AG08395 (cell line): ENCODE measurements at places on chromosomes 4 and X.

- DNase-seq, result no peak
These were observed 98.0 kb upstream of the NDP start for GRCh38 chrX:44071070-44071645.

DNA sequence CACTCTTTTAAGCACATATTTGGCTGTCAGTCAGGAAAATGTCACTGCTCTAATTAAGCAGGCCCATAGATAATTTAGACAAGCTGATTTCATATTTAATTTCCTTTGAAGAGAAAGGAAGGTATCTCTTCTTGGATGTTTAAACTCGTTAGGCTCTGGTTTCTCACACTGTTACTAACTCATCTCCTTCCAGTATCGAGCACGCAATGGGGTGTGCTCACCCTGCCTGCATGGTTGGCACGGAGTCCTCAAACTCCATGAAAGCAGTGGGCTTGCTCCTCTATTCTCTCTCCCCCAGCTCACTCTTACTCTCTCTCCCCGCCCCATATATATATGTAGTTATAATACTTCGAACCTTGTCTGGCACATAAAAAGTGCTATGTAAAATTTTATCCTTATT lies 76.9 kb downstream of the EGF start:
- no peak for DNase-seq

DNA sequence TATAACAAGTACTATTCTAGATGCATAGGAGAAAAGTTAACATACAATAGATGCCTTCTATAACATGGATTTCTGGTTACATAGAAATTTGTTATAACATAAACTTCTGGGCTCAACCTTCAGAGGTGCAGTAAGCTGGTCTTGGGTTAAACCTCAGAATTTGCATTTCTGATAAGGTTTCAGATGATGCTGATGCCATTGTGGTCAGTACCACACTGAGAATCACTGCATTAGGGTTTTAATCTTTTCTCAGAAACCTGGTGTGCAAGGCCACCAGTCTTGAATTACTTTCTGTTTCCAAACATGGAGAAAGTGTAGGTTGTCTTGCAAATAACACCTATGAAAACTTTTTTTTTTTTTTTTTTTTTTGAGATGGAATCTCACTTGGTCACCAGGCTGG lies 146.2 kb downstream of the SPOCK3 start:
- DNase-seq, result no peak

DNA sequence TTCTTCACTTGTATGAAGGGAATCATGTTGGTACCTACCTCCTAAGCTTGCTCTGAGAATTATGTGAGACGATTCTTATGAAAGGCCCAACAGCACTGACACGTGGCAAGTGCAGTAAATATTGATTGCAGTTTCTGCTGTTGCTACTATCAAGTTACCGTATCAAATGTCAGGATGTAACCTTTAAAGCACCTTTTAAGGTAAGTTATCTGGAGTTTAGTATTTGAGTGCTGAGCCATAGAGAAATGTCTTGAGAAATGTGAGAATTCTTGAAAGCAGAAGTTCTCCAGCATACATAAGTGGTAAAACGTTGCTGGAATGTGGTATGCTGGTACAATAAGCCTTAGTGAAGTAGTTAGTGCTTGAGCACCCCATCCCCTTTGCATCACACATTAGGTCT lies 90.4 kb downstream of the PHOX2B start:
- no peak for DNase-seq

- no peak for DNase-seq
These were observed 21.6 kb downstream of the CLNK start for GRCh38 chr4:10662937-10663336.

GRCh38 chrX:154010330-154011087 lies 9.2 kb downstream of the IRAK1 start:
- no peak for DNase-seq

DNA sequence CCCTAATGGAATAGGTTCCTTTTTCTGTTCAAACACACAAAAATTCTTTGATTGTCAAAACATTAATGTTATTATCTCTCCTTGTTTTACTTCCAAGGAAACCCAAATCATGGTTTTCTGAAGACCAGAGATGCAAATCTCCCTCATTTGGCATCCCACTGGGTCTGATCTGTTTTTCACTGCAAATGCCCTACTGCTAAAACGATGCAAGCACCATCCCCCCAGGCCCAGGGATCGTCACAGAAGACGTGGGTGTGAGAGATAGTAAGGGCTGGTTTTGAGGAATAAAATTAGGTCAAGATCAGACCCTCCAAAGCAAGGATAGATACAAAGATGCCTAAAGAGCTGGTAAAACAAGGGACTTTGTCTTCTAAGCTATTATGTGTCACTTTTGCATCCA lies 33.6 kb downstream of the GSPT2 start:
- no peak for DNase-seq

GRCh38 chr4:98546910-98547594 lies 111.4 kb downstream of the TSPAN5 start:
- peak; percentile 80 for DNase-seq

DNA sequence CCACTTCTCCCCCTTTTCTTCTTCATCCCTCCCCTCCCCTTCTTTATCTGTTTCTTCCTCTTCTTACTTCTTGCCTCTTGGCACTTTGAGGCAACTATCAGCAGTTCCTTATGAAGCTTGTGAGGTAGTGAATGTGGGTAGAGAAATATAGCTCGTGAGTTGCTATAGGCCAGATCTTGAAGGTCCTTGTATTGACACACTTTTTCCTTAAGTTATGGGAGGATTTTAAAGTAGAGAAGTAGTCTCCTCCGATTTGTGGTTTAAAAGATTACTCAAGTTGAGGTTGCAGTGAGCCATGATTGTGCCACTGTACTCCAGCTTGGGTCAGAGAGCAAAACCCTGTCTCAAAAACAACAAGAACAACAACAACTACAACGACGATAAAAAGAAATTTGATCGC lies 3.4 kb upstream of the RRAGB start:
- no peak for DNase-seq

DNA sequence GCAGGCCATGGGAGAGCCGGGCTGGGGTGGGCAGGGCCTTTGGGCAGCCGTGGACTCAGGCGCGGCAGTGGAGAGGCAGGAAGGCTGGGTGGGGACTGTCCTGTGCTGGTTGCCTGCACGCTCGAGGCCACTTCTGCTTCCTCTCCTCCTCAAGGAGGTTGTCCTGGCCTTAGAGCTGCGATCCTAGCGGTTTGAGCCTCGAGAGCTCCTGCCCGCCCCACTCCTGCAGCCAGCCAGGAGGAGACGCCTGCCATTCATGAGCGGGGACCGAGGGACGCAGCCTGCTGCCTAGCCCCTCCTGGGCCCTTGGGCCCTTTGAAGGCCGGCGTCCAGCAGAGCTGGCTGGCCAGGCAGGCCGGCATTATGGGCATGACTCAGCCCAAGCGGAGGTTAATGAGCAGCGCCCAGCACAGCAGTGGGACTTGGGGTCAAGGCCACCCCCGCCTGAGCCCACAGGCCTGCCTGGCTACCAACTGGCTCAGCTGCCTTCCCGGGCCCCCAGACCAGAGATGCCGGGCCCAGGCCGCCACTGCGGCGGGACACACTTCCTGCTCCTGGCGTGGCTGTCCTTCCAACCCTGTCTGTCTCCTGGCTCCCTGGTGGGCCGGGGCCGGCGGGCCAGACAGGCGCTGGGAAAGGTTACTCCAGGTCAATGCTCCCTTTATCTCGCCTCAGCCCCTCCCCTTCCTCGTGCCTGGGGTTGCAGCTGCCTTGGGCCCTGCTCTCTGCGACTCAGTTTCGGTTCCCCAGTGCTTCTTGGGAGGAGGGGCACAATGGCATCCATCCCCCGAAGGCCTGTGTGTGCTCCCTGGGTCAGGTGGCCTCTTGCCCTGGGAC lies 1.8 kb downstream of the ABCD1 start:
- peak; percentile 32 for DNase-seq

GRCh38 chrX:12890467-12890866 lies 16.0 kb upstream of the TLR8 start:
- DNase-seq, result no peak
